GM12878 (cell line): ENCODE measurements at places on chromosomes 13 and 19. TPM values are rescaled to one million over a fixed set of nuclear protein-coding genes. Genes with fewer than 3 reads are reported as not detected.

Gene FRY
- total RNA-seq = 0.93 and 1.0 TPM in 2 replicates

Gene KLK12
- total RNA-seq = not detected in 2 replicates

Gene EFNA2
- not detected in 2 replicates for total RNA-seq

Gene CPB2
- total RNA-seq = 0.13 and 0.16 TPM in 2 replicates

Gene GRIK5
- total RNA-seq = 0.19 and 0.23 TPM in 2 replicates

Gene EEF2
- 3,487 and 3,491 TPM in 2 replicates for total RNA-seq

Gene ERICH6B
- not detected in 2 replicates for total RNA-seq

Gene NFIX
- 2.2 and 2.9 TPM in 2 replicates for total RNA-seq

Gene TBXA2R
- not detected in 2 replicates for total RNA-seq

Gene ELSPBP1
- not detected in 2 replicates for total RNA-seq

Gene FFAR3
- total RNA-seq = 0.18 TPM in 1 of 2 replicates, not detected in the other

Gene C19orf33
- not detected in 2 replicates for total RNA-seq

Gene IFT88
- total RNA-seq = 3.5 and 4.3 TPM in 2 replicates

Gene GIPC1
- 19.9 and 21.2 TPM in 2 replicates for total RNA-seq

Gene TYROBP
- total RNA-seq = 0.40 and 0.54 TPM in 2 replicates

Gene BCL2L12
- total RNA-seq = 81.9 and 83.5 TPM in 2 replicates

Gene TMEM238
- 16.9 and 17.9 TPM in 2 replicates for total RNA-seq

Gene PROZ
- not detected in 2 replicates for total RNA-seq

Gene EDDM13
- not detected in 2 replicates for total RNA-seq

Gene DMWD
- 51.3 and 56.0 TPM in 2 replicates for total RNA-seq
